Activated CD8-positive, alpha-beta T cell treated with anti-CD3 and anti-CD28 coated beads for 36 hours (primary cell): ENCODE measurements at places on chromosomes 7 and 10. TPM values are rescaled to one million over a fixed set of nuclear protein-coding genes. Genes with fewer than 3 reads are reported as not detected.

GRCh38 chr10:28326516-28327490 is 23.9 kb upstream of the MPP7 start:
- H3K4me1 ChIP-seq, result peaks cover 58% of the 10 kb centered on the region
- H3K36me3 ChIP-seq, result no peaks in the 10 kb centered on the region
- peak overlapping the region; percentile 83 for H3K27ac ChIP-seq
- no peaks in the 10 kb centered on the region for H3K27me3 ChIP-seq
- H3K4me3 ChIP-seq, result peak overlapping the region; percentile 61

DNA sequence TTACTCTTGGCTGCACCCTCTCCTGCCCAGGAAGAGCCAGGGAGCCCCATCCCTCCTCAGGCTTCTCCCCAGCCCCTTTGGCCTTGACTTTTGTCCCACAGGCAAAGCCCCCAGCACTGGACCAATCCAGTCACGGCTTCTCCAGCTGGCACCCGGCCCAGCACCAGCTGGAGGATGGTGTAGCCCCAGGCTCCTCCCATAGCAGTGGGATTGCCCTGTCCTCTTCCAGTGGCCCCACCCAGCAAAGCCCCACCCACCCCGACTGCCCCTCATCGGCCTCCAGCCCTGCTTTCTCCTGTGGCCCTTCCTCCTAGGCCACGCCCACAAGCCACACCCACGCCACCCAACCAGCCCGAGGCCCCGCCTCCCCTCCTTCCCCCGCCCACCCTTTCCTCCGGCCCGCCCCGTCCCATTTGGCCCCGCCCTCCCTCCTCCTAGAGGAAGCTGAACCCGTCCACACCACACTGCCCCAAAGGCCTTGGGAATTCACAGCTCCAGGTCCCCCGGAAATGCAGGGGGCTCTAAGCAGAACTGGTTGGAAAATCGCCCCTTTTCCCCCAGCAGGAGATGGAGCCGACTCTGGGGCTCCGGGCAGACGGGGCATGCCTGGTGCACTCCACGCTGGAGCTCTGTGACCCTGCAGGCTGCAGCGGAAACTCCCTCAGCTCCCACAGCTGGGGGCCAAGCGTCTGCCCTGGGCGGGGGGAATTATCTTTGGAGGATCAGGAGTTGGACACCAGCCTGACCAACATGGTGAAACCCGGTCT is 25.2 kb downstream of the GET4 start:
- H3K27ac ChIP-seq, result no peak overlapping the region
- no peaks in the 10 kb centered on the region for H3K4me1 ChIP-seq
- H3K4me3 ChIP-seq, result no peak overlapping the region
- H3K27me3 ChIP-seq, result no peaks in the 10 kb centered on the region
- DNase-seq, result peak; percentile 81

DNA sequence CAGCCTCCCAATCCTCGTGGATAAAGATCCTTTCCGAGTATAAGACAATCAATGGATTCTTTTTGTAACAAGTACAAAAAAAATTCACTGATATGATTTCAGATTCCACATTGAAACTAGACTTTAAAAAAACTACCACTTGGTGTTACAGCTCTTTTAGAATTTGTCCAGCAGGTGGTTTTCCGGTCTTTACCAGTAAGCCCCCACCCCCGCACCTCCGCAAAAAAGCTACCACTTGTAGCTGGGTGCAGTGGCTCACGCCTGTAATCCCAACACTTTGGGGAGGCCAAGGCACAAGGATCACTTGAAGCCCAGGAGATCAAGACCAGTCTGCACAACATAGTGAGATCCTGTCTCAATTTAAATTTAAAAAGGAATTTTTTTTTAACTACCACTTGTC is 19.8 kb downstream of the IGF2BP3 start:
- H3K27ac ChIP-seq, result no peak overlapping the region
- H3K4me1 ChIP-seq, result peaks cover 3% of the 10 kb centered on the region
- peak; percentile 34 for DNase-seq
- no peaks in the 10 kb centered on the region for H3K36me3 ChIP-seq
- H3K27me3 ChIP-seq, result peaks cover 36% of the 10 kb centered on the region

NPC1L1 gene
- not detected for total RNA-seq

DNA sequence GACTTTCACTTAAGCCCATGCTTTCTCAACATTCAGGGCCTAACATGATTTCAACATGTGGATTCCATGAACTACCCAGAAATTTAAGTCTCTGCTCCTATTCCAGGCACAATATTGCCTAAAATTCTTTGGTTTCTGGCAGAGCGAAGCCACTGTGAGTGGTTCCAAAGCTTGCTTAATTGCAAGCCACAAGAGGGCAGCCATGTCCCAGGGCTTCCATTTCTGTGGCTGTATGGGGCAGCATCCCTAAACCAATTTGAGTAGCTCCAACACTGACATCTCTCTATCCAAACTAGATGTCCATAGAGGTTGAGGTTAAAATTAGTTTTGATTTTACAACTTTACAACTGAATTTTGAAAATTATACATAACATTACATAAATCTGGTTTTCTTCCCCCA is 56.3 kb upstream of the MDFIC start:
- no peak overlapping the region for H3K4me3 ChIP-seq
- no peaks in the 10 kb centered on the region for H3K27me3 ChIP-seq
- no peak overlapping the region for H3K27ac ChIP-seq
- peak; percentile 71 for DNase-seq

DNA sequence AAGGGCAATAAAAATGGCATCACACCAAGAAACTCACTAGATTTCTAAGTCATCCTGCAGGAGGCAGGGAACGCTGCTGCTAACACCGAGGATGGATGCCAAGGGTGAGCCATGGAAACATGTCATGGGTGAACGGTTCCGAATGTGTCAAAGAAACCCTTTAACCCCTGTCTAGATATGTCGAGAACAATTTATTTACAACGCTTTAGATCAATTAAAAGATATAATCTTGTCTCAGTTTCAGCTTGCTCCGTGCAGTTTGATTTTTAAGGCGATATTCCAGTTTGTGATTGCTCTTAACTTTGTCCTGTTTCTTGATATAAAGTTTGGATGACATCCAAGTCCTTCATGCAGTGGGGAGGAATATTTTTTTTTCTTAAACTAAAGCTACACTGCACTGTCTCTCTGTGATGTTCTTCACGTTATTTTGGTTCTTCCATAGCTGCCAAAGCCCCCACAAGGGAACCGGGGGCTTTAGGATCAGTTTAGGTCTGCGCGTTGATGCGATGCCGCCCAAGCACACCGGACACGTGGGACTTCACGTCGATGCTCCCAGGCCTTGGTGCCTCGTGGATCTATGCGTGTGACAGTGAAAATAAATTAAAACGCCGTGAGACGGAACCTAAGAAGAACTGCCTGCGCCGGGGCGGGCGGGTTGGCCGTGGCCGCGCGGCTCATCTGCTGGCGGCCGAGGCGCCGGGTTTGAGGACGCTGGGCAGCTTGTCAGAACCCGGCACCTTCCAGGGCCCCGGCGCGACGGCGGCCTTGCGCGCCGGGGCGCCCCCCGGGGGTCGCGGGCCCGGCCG is 220.3 kb downstream of the PHTF2 start:
- no peaks in the 10 kb centered on the region for H3K36me3 ChIP-seq
- peak overlapping the region; percentile 70 for H3K27ac ChIP-seq
- peaks cover 5% of the 10 kb centered on the region for H3K4me1 ChIP-seq
- H3K4me3 ChIP-seq, result peak overlapping the region; percentile 71
- H3K27me3 ChIP-seq, result peaks cover 27% of the 10 kb centered on the region

CPA1 gene
- not detected for total RNA-seq

ORC5 gene
- 22.1 TPM for total RNA-seq

TRIL gene
- total RNA-seq, result not detected

FRMD4A gene
- total RNA-seq, result 2.1 TPM

DNA sequence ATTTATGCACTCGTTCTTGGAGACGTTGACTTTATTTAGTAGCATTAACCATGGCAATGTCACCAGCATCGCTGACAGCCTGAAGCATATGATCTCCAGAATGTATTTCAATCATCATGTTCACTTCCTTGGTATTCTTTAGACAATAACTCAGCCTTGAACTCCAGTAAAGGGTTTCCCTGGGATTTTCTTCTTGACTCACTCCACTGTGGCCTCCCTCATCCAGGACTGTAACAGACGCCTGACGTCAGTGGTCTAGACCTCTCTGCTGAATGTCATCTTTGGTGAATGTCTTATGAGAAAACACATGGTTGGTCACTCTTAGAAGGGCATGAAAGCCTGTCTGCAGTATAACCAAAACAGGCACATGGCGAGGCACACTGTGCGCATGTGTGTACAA is 64.4 kb downstream of the EGFR start:
- H3K27me3 ChIP-seq, result peaks cover 7% of the 10 kb centered on the region
- H3K36me3 ChIP-seq, result no peaks in the 10 kb centered on the region
- peaks cover 24% of the 10 kb centered on the region for H3K4me1 ChIP-seq
- H3K27ac ChIP-seq, result no peak overlapping the region

DNA sequence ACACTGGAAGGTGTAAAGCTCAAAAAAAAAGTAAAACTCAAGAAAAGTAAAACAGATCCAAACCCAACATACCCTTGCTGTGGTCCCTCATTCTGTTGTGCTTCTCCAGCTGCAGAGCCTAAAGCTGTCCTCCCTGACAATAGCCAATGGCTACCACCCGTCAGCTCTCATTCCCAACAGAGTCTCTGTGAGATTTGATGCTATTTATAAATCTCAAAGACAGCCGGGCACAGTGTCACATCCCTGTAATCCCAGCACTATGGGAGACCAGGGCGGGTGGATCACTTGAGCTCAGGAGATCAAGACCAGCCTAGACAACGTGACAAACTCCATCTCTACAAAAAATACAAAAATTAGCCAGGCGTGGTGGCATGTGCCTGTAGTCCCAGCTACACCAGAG is 116.0 kb downstream of the KMT2E start:
- no peaks in the 10 kb centered on the region for H3K27me3 ChIP-seq
- H3K36me3 ChIP-seq, result peaks cover 18% of the 10 kb centered on the region
- no peak overlapping the region for H3K4me3 ChIP-seq
- no peak overlapping the region for H3K27ac ChIP-seq
- no peak for DNase-seq

DNA sequence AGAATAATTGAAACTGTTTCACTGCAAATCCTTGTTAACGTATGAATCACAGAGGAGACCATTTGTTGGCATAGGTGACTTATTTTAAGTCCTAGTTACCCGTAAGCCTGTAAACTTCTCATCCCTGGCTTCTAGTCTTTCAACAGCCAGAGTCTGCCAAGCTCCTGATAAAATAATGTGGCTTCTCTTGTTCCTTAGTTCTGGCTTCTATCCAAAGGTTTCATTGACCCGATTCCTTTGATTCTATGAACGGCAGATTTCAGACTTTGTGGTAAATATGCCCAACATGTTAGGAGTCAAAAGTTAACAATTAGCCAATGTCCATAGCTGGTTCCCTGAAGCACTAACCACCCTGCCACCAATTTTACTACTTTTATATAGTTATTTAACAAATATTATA is 23.3 kb downstream of the DNAH11 start:
- H3K36me3 ChIP-seq, result no peaks in the 10 kb centered on the region
- DNase-seq, result no peak
- no peaks in the 10 kb centered on the region for H3K4me1 ChIP-seq
- peaks cover 5% of the 10 kb centered on the region for H3K27me3 ChIP-seq
- no peak overlapping the region for H3K4me3 ChIP-seq
- no peak overlapping the region for H3K27ac ChIP-seq
